Activated CD4-positive, alpha-beta T cell treated with anti-CD3 and anti-CD28 coated beads for 4 hours (primary cell): ENCODE measurements at places on chromosomes 11 and 22.

- no peak for DNase-seq
Observed at GRCh38 chr11:125167292-125167953, 2.9 kb downstream of the PKNOX2 start.

- no peak for DNase-seq
Observed at GRCh38 chr22:43173976-43174720, 12.8 kb downstream of the TTLL12 start.

DNA sequence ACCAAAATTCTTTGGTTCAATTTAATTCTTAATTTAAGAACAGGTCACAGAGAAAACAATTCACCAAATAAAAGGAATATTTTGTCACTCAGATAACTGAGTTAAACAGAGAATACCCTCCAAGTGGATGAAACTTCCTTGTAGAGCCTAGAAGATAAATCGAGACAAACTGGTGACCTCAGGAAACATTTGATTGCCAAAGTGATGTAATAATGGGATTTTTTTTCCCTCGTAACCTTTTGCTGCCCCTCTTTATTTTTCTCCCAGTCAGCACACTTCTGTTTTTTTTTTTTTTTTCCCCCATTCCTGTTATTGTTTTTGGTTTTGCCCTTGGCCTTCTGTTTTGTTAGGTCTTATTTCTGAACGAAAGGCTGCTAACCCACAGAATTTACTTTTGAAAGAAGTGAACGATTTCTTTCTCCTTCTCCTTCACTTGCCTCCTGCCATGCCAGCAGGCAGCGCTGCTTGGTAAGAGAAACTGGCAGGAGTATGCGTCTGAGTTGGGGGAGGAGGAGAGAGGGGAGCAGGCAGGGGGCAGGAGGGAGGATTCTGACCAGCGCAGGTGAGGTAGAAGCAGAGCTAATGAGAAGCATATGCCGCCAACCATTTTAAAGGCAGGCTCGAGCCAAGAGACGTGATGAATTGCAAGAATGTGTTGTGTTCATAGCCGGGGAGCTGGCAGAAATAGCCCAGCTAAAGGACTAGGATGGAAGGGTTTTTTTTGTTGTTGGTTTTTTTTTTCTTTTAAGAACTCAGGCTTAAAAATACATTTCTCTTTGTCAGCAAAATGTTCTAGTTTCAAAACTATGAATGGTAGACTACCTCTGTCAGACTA is 121.9 kb upstream of the MTMR2 start:
- no peak for DNase-seq

DNA sequence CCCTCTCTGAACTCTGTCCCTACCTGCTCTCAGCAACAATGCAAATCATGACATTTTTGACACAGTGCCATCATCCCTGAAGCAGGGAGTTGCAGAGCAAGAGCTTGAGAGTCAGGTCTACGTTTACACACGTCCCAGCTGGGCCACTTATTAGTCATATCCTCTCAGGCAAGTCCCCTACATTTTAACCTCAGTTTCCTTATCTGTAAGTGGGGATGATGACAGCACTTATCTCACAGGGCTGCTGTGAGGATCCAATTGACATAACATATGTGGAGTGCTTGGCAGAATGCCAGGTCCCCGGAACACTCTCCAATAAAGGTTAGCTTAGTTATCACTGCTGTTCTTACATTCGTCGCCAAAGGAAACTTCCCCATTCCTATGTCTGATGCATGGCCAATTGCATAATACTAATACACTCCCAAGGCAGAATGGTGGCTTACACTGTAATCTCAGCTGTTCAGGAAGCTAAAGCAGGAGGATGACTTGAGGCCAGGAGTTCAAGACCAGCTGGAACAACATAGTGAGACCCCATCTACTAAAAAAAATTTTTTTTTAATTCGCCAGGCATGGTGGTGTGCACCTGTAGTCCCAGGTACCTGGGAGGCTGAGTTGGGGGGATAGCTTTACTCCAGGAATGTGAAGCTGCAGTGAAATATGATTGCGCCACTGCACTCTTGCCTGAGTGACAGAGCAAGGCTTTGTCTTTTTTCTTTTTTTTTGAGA is 16.6 kb downstream of the ASCC2 start:
- DNase-seq: no peak

DNA sequence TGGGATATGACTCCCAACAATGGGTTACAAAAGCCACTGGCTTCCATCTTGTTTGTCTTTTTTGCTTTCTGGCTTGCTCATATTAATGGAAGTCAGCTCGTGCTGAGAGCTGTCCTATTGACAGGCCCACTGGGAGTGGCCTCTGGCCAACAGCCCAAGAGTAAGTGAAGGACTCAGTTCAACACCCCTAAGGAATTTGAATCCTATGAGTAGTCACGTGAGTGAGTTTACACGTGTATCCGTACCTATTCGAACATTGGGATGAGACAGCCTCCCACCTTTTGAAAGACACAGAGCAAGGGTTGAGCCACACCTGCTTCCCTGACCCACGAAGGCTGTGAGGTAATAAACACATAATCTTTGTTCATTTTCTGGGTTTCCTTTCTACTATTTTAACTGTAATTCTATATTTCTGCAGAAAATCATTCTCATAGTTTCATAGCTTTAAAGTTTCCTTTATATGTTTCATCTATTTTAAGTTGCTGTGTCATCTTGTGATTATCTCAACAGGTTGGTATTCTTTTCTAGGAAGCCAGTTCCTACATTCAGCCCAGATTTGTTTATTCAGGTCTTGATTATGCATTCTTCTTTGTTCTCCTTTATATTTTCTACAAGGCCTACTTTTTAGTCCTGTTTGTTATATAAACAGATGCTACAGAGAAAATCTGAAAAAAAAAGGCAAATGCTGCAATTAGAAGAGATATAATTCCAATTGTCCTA is 802.3 kb downstream of the CNTN5 start:
- DNase-seq: no peak

DNA sequence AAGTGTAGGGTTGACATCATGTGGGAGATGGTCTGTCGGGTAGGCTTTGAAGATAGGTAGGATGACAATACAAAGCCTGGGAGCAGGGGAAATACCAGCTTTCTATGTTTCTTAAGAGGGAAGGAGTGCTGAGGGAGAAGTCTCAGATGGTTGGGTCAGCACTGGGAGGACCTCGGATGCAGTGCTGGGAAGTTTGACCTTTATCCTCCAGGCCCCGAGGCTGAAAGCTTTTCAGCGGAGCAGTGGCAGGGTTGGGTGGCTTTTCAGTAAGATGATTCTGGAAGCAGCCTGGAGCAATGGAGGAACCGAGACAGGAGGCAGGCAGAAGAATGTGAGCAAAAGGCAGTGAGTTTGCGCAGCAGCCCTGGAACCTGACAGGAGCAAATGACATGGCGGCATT is 43.5 kb upstream of the MYO18B start:
- DNase-seq: no peak

GRCh38 chr11:12717851-12718291 is 43.6 kb downstream of the TEAD1 start:
- peak; percentile 7 for DNase-seq

- no peak for DNase-seq
Observed at GRCh38 chr11:109106151-109106906, 315.7 kb upstream of the C11orf87 start.

GRCh38 chr11:43234881-43235280 is 76.9 kb upstream of the API5 start:
- DNase-seq: no peak

- no peak for DNase-seq
Observed at GRCh38 chr11:3026803-3027202, 30.4 kb downstream of the CARS1 start.

GRCh38 chr22:38953577-38954413 is 3.6 kb upstream of the APOBEC3A start:
- DNase-seq: peak; percentile 36

GRCh38 chr11:5368502-5369043 is 15.0 kb upstream of the OR51M1 start:
- DNase-seq: no peak

- DNase-seq: no peak
Observed at GRCh38 chr22:42078469-42079318, 806 bp upstream of the SMDT1 start.

GRCh38 chr22:29055192-29055830 is 6.3 kb downstream of the C22orf31 start:
- DNase-seq: no peak

DNA sequence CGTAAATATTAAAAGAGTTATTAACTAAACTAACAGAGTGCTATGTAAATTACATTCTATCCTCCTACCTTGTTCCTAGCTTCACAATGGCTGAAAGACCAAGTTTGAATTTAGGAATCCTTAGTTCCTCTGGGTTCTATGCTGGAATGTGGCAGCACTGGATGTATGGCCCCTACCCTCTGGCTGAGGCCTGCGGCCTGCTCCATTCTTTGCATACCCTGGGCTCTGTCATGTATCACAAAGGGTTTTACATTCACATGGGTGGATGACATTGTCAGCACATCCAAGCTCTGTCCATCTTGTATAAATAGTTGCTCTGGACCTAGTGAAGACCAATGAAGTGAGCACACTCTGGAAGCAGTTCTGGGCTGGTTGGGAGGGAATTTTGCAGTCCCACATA is 54.5 kb downstream of the AASDHPPT start:
- DNase-seq: no peak

- DNase-seq: no peak
Observed at GRCh38 chr11:12673601-12673923, 659 bp upstream of the TEAD1 start.

DNA sequence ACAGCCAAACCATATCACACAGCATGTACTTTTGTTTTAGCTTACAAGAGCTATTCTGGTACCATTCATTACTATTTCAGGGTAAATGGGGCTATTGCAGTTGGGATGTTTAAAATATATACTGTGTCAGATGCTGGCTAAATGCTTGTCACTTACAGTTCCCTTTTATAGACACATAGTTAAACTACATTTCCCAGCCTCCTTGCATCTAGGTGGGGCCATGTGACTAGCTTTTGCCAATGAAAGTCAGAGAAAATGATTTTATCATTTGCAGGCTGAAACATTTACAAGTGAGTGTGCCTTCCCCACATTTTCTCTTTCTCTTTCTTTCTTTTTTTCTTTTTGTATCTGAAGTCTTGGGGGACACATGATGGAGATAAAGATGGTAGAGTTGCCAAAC is 7.8 kb upstream of the IFTAP start:
- DNase-seq: no peak

DNA sequence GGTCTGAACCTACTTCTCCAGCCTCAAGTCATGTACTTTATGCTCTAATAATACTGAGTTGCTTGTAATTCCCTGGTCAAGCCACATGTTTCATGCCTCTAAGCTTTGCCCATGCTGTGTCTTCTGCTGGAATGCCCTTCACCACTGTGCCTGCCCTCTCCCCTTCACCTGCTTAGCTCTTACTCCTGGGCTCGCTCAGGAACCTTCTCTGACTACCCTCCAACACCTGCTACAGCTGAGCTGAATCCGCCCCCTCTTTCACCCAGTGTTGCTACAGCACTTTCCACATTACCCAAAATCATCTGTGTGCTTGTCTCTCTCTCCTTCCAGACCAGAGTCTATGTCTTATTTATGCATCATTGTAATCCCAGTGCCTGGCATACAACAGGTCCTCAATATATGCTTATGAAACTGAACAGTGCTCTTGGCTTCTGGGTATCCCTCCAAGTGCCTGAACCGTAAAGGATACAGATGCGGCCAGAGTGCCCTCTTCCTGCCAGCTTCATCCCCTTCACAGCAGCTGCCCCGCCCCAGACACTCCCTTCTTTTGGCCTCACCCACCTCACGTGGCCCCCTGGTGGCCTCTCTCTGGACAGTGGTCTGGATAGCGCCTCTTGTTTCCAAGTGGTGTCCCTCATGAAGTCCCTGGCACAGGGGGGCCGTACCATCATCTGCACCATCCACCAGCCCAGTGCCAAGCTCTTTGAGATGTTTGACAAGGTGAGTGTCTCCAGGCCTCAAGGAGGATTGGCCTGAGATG is 7.1 kb downstream of the ABCG4 start:
- DNase-seq: no peak

DNA sequence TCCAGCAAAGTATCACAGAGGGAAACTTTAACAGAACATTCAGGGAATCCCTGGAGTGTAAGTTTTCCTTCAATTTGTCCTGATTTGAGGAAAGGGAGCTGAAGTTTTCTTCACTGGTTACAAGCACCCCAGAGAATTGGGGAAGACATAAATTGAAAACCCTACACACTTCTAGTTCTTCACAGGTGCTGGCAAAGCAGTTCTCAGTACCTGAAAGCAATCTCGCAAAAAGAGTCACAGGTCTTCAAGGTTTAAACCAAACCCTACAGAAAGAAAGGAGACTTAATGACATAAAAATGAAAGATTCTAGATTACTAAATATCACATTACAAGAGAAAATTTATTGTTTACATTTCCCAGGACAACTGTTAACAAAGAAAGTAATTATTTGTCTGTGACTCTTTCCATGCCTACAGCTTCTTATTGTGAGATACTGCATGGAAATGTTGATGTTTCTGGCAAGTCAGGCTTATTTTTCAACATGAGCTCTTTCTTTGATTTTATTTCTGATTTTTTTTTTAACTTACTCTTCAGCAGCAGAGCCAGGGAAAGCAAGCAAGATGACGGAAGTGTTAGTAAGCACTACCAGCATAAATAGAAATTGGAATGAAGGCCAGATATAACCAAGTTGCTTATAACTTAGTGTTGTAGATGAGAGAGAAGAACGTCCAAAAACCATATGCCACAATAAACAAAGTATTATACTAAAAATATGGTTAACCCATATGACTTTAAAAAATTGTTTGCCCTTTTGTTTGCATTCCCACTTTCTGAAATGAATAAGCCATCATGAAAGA is 44.1 kb downstream of the FANCF start:
- no peak for DNase-seq

GRCh38 chr11:44968510-44968909 is 17.8 kb upstream of the TP53I11 start:
- DNase-seq: no peak

DNA sequence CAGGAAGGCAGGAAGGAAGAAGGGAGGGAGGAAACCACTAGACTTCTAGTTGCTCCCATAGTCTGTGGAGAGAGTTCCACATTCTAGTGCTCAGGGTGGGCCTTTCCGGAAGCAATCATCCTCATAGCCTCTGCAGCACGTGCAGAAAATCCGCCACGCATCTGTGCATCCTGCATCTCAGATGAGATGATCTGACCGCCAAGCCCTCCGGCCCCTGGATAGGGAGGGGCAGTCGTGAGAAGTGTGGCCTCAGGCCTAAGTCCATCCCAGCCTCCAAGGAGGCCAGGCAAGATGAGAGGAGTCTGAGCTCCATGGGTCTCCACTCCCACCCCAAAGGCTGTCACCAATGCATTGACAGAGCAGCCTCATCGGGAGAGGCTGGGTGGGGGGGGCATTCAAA is 30.4 kb upstream of the IGSF9B start:
- DNase-seq: no peak

- no peak for DNase-seq
Observed at GRCh38 chr11:104858882-104859775, 39.1 kb downstream of the CASP12 start.

GRCh38 chr22:38012604-38013072 is 28.3 kb upstream of the SOX10 start:
- no peak for DNase-seq
